Choroid plexus epithelial cell (primary cell): ENCODE measurements at places on chromosomes 5 and 9.
A peak's percentile ranks its signal among the peaks of the same experiment; 100 is the strongest.

DNA sequence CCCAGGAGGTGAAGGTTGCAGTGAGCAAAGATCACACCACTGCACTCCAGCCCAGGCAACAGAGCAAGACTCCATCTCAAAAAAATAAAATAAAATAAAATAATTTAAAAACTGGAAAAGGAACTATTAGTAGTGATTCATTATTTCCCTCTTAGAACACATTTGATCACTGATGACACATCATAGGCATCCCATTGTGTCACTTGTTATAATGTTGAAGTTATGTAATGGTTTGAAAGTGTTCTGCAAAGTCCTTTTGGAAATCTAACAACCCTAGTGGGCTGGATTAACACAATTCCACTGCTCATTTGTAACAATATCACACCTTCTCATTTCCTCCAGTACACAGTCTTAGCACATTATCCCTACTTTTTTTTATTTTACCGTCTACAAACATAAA lies 81.8 kb upstream of the LMNB1 start:
- DNase-seq = no peak

DNA sequence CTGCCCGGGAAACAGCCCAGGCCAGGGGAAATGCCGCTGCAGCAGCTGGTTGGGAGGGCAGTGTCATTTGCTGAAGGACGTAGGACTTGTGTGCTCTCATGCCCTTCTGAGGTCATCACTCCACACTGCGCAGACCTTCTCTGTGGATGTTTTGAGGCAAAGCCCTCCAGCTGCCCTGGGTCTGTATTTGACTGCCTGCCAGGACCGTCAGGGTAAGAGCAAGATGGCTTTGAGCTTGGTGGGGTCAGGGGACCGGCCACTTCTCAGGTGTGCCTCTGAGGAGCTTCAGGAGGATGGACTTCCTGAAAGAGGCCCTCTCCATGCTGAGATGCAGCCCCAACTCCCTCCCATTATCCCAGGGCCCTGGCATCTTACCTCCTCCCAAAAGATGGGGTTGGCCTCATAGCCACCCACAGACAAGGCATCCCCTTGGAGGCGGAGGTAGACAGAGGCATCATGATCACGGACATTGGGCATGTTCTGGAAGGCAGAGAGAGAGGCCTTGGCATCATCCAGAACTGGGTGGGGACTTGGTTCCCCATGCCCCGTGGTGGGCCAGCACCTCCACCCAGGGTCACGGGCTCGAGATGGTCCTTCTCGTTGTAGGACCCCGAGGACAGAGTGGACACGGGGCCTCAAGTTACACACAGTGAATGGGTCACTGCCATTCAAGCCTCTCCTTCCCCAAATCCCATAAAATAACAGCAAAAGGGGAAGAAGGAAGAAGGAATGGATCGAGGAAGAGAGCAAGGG lies 19.4 kb downstream of the SARDH start:
- DNase-seq = no peak

DNA sequence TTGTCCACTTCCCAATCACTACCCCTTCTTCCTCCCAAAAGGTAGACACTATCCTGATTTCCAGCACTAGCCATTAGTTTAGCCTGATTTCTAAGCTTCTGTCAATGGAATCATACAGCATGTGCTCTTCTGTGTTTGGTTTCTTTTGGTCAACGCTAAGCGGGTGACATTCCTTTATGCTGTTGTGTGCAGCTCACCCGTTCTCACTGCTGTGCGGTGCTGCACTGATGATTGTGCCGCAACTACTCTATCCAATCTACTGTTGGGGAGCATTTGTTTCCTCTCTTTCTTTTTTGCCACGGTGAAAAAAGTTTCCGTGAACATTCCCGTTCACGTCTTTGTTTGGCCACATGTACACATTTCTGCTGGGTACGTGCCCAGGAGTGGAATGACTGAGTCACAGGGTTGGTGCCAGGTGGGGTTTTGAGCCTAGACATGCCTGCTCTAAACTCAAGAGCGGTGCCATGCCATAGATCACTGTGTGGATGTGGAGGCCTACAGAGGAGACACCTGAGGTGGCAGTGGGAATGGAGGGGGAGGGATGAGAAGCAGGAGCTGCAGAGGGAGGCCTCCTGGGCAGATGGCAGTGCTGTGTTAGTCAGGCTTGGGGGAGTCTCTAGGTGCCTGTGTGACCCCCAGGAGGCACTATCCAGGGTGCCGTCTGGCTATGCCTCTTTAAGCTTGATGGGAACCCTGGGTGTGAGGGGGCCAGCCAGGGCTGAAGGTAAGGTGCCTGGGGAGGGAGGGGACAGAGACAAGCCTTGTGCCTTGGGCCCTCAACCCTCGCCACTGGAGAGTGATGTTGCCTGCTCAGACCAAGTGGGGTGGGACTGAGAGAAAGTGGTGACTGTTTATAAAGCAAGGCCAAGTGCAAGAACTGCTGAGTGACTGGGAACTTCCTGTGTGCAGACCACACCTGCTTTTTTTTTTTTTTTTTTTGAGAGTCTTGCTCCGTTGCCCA lies 11.4 kb upstream of the ANKRD33B start:
- no peak for DNase-seq

- DNase-seq = no peak
Observed at GRCh38 chr5:159059722-159060121, 40.0 kb downstream of the EBF1 start.

DNA sequence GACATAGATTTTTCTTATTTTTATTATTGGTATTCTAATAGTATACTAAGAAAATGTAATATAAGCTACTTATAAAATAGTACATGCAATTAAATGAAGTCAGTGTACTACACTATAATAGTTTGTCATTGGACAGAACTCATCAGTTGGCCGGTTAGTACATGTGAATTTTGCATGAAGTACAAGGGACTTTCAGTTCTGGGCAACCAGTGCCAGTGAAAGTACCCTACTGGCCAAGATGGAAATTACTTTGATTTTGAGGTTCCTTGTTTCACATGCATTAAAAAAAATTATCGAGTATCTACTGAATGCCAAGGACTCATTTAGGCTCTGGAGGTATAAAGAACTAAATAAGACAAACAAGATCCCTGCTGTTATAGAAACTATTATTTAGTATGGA lies 213.4 kb upstream of the ELL2 start:
- no peak for DNase-seq

- no peak for DNase-seq
Observed at GRCh38 chr9:122059214-122059954, 33.7 kb downstream of the TTLL11 start.

- peak; percentile 50 for DNase-seq
Observed at GRCh38 chr9:18905883-18906629, 127.0 kb downstream of the SAXO1 start.

- DNase-seq = no peak
Observed at GRCh38 chr5:168667301-168667840, 88.2 kb upstream of the PANK3 start.

- DNase-seq = no peak
Observed at GRCh38 chr5:4901305-4901811, 238.8 kb upstream of the ADAMTS16 start.

DNA sequence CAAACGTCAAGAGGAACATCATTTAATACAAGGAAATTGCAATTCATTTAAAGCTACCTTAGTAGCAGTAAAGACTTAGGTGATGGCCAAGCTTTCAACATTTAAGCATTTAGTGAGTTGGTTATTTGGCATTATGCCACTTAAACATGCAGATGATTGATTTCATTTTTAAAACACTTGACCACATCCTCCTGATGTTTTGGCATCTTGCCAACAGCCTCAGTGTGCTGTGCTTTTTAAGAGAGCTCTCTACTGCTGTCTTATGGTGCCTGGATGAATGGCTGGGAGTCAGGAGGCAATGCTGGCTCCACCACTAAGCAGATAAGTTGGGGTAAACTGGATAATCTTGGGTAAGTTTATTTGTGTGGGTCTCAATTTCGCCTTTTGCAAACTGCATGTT lies 364.5 kb downstream of the MAN2A1 start:
- peak; percentile 97 for DNase-seq

GRCh38 chr9:100394032-100394695 lies 32.8 kb upstream of the MSANTD3 start:
- DNase-seq = peak; percentile 23

- DNase-seq = no peak
Observed at GRCh38 chr9:130943777-130944176, 4.7 kb upstream of the FIBCD1 start.

- no peak for DNase-seq
Observed at GRCh38 chr9:97892421-97892820, 29.9 kb downstream of the TRMO start.

DNA sequence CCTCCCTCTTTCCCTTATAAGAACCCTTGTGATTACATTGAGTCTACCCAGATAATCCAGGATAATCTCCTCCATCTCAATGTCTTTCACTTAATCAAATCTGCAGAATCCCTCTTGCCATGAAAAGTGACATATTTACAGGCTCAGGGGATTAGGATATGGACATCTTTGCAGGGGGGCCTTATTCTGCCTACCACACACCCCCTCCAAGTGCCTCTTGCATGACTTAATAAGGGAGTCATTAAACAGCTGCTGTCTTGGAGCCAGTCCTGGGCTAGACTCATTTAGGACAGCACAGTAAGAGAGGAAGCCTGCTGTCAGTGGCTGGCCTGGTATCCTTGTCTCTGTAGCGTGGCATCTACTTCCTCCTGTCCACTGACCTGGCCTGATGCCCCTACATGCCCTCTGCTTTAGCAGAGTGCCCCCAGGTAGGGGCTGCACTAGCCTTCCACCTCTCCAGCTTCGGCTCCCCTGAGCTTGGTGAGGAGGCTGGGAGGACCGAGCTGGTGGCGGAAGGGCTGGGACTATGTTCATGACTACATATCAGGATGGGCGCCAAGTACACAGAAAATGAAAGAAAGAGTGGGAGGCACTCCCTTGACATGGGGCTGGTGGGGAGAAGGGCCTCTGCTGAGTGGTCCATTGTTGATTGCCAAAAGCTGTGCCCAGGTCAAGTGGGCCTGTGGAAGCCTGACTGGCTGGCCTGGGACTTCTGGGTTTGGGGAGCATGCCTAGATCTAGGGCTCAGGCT lies 17.2 kb downstream of the ENHO start:
- DNase-seq = no peak

- DNase-seq = no peak
Observed at GRCh38 chr5:96312383-96312782, 120.7 kb downstream of the PCSK1 start.

DNA sequence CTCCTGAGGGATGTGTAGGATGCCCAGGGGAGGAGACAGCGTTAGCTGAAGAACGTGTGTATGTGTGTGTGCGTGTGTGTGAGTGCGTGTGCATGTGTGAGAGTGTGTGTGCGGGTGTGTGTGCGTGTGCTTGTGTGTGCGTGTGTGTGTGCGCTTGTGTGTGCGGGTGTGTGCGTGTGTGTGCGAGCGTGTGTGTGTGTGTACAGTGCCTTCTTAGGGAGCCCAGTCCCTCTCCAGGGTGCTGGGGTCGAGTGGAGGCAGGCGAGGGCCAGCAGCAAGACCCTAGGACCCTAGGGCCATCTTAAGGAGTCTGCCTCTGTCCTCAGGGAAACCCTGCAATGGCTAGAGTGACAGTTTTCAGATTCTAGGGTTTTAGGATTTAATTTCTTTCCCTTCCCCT lies 26.0 kb upstream of the STXBP1 start:
- no peak for DNase-seq

- DNase-seq = no peak
Observed at GRCh38 chr9:89822996-89823395, 218.2 kb downstream of the GADD45G start.

GRCh38 chr9:131692612-131693562 lies 47.0 kb downstream of the RAPGEF1 start:
- no peak for DNase-seq

DNA sequence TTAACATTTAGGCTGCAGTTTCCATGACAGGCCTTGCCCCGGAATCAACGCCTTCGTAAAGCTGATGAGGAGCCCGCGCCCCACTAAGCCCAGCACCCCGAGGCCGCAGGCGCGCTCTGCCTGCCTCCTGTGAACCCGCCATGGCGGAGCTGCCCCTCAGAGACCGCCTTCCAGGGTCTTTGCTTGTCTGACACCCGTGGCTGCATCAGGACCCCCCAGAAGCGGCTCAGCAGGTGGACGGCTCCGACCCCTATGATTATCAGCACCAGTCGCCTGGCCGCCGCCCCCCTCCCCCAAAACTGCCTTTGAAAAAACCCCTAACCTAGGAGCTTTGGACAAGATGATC lies 507 bp upstream of the DPH7 start:
- no peak for DNase-seq

GRCh38 chr9:121837113-121837961 lies 185.9 kb downstream of the DAB2IP start:
- peak; percentile 66 for DNase-seq

DNA sequence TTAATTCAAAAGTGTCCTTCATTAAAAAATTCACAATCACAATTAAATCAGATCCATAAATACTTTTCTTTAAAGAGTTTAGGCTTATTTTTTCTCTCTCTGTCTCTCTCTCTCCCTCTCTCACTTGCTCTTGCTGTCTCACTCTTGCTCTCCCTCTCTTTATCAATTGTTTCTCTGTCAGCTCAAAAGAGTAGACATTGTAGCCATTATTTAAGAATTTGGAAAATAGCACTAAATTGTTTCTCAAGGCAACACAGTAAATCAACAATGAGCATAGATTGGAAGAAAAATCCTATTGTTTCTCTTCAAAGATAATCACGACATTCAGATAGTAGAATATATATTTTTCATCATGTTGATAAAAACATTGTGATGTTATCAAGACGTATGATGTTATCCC lies 1114.0 kb downstream of the PTPRD start:
- no peak for DNase-seq

DNA sequence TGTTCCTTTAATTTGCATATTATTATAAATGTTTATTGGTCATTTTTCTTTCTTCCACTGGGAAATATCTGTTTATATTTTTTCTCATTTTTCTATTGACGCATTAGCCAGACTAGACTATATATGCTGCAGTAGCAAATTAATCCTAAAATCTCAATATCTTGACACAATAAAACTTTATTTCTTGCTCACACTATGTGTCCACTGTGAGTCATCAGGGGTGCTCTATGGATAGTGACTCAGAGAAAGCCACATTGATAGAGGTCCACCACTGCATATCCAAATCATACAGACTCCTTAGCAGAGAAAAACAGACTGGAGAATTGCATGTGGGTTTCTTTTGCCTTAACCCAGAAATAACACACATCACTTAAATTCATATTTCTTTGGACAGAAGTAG lies 20.8 kb downstream of the OR1L3 start:
- no peak for DNase-seq

DNA sequence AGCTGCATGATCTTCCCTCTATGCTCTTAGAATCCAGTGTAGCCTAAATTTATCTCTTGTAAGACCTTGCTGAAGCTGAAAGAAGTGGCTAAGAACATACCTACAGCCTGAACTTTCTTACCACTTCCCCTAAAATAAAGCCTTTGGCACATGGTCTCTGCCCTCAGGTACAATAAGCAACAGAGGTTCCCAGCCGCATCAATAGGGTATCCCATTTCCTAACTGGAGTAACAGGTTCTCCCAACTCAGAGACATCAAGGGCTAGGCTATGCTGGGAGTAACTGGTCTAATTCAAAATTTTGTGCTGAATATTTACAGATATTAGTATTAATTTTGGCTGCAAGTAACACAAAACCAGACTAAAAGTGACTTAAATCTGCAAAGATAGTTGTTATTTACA lies 335.8 kb upstream of the TRPC7 start:
- no peak for DNase-seq
